ENCODE measurements at places on chromosomes 4 and X. TPM values are rescaled to one million over a fixed set of nuclear protein-coding genes. Genes with fewer than 3 reads are reported as not detected.

ATRX gene
- 18.1 TPM for total RNA-seq

GRCh38 chr4:14771094-14771493 lies 231.2 kb upstream of the CPEB2 start:
- no peak for DNase-seq

DNA sequence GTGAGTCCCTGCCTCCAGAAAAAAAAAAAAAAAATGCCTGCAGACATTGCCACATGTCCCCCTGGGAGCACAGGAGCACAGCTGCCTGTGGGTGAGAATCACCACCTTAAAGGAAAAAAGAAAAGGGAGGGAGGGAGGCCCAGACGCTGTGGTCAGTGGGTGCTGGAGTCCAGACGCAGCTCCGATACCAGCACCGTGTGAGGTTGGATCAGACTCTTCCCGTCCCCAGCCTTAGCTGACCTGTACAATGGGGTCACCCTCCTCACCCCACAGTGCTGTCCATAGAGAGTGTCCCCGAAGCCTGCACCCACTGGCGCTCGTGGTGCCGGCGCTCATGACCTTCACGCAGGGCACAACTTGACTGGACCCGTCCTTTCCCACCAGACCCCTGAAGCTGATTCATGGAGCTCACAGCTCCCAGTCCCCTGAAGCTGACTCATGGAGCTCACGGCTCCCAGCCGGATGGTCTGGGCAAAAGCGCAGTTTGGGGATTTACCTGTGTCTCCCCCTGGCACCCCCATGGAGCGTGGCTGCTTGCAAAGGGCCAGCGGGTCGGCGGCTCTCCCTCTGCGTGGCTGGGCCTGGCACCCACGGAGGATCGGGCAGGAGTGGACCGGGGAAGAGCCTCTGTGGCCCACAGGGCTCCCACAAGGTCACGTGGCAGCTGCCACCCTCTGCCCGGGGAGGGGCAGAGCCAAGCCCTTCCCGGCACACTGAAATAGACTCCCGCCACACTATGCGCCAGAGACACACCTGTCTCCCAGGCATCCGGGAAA lies 31.4 kb downstream of the ABLIM2 start:
- no peak for DNase-seq

GRCh38 chrX:25742334-25742733 lies 395.8 kb upstream of the MAGEB18 start:
- DNase-seq, result no peak

- no peak for DNase-seq
These were observed 47.0 kb downstream of the KLHL15 start for GRCh38 chrX:23980011-23980441.

DNA sequence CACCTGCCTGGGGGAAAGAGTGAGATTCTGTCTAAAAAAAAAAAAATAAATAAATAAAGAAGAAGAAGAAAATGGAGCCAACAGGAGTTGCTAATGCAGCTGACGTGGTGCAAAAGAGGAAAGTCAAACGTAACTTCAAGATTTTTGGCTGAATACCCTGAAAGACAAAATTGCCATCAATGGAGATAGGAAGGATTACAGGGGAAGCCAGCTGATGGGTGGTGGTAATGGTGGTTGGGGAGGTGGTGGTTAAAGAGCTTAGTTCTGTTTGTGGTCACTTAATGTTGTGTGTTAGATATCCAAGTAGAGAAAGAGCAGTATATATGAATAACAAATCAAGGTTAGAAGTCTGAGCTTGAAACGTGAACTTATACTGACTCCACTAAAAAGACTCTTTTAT lies 225.4 kb downstream of the ARHGAP24 start:
- DNase-seq, result no peak

- no peak for DNase-seq
These were observed 1341.7 kb downstream of the PCDH7 start for GRCh38 chr4:32061916-32062315.

DNA sequence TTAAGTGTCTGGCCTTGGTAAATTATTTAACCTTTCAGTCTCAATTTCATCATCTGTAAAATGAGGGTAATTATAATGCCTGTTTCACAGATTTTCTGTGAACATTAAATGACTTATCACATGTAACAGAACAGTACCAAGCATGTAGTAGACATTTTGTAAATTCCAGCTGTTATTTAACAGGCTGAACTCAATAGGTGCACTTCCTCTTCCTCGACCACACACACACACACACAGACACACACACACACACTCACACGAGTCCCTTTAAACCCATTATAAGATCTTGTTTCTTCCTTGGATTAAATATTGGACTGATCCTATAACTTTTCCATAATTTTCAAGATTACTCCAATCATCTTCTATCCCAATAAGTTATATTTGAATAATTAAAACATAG lies 53.4 kb upstream of the COL25A1 start:
- no peak for DNase-seq

DNA sequence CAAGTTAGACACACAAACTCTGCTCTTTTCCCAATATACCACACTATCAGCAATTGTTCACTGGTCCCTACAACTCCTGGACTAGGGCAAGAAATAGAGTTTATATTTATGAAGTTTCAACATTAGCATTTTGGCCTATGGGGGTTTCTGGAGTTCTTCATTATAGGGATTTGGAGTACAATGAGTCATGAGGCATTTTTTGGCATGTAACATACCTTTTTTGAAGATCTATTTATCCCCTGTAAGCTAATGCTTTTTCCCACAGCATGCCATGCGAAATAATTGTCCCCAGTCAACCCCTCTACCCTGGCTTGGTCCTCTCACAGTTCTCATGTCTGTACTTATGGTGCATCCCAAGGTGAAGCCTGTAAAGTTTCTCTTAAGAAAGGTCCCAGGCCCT lies 36.7 kb upstream of the EDA2R start:
- DNase-seq, result no peak

DNA sequence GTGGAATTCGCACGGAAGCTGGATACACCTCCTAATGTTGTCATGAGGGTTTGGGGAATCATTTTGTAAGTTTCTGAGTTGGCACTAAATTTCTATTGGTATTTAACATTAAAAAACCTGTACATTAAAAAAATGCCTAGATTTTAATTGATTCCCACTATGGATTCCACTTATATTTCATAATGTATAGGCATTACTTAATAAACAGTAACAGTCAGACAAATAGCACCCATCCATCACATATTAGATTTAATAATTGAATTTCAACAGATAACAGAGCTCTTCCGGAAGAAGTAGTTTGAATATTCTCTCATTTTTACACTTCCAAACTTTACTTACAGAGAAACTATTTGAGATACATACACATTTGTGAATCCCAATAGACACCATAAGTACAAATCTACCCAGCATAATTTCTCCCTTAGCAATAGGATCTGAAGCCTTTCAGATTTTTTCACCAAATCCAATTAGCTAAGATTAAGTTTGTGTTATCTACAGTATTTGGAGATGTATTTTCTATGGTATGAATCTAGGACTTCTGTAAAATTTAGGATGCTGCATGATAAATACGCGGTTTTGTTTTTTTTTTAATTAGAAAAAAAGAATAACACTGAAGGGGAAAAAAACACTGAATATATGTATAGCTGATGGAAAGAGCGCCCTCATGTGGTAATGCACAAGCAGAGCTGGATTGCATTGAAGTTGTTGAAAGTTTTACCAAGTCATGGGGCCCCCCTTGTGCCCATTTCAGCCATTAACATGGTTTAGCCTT lies 12.2 kb upstream of the ODAM start:
- DNase-seq, result peak; percentile 6

- no peak for DNase-seq
These were observed 68.4 kb downstream of the NSG1 start for GRCh38 chr4:4455210-4455865.

GRCh38 chr4:77493120-77493752 lies 112.4 kb upstream of the CXCL13 start:
- no peak for DNase-seq

GRCh38 chrX:8349816-8350544 lies 114.7 kb upstream of the VCX3B start:
- no peak for DNase-seq

DNA sequence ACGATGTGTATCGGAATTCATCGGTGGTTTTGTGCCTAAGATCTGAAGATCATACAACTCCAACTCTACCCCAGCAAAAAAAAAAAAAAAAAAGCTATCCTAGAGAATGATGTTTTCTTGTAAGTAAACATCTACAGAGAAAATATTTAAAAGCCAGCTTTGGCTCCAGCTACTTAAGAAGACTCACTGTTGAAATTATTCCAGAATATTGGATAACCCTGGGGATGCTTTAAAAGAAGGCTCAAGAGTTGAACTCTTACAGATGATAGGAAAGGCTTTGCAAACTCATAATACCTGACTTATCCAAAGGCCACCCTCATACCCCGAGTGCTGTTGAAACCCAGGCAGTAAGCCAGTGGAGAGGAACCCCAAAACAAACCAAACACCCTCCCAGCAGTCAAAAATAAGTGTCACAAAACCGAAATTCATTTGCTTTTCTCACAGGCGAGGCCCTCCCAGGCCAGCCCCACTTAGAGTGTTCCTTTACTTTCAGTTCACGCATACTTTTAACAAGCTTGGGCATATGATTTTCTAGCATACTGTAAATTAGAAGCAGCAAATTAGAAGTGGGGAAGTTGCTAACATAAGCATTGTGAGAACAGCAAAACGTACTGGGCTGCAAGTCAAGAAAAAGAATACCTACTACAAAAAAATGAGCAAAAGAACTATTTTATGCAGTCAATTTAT lies 2.7 kb upstream of the AMELX start:
- DNase-seq, result no peak

- DNase-seq, result peak; percentile 9
These were observed 29.3 kb downstream of the CLCN5 start for GRCh38 chrX:49951524-49952193.

- no peak for DNase-seq
These were observed 14.0 kb downstream of the APOOL start for GRCh38 chrX:85017721-85018120.

ZNF630 gene
- total RNA-seq, result 1.3 TPM

GRCh38 chr4:138643827-138644226 lies 371.8 kb upstream of the NOCT start:
- no peak for DNase-seq

DNA sequence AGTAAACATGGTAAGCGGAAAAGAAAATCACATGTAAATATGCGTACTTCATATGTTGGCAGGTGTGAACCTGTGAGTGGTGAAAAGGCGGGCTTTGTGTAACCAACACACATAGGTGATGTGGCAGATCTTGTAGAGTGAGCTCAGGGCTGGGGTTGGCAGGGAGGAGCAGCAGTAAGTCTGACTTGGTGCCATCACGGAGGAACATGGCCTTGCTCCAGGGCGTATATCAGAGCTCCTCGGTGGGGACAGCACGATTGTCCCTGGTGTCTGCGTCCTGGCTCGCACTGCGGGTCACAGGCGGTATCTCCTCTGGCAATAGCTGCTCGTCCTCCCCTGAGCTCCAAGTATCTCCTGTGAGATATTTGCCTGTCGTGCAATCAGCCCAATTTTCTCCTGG lies 733.6 kb downstream of the TRIML1 start:
- DNase-seq, result no peak

AMOT gene
- 0.80 TPM for total RNA-seq

- peak; percentile 67 for DNase-seq
These were observed 249.4 kb downstream of the ADAMTS3 start for GRCh38 chr4:72319601-72320021.

JADE3 gene
- 9.7 TPM for total RNA-seq

- no peak for DNase-seq
These were observed 24.2 kb downstream of the NKX1-1 start for GRCh38 chr4:1381944-1382541.

EMCN gene
- not detected for total RNA-seq

DACH2 gene
- total RNA-seq, result not detected

DNA sequence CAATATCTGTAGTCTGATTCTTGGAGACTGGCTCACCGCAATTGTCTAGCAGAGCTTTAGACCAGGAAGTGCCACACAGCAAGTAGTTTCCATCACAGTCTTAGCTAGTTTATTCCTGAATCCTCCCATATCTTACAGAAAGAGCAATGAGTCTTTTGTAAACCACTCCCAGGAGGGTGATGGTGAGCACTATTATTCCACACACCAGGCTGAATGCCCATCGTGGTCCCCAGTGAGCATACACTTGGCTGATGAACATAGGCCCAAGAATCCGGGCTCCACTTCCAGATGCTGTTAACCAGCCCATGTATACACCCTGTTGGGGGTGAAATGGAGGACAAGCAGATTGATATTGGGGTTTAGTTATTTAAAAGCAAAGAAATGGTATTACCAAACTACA lies 39.8 kb downstream of the PLK4 start:
- no peak for DNase-seq

- DNase-seq, result no peak
These were observed 42.0 kb upstream of the MAPK10 start for GRCh38 chr4:86401826-86402225.

DNA sequence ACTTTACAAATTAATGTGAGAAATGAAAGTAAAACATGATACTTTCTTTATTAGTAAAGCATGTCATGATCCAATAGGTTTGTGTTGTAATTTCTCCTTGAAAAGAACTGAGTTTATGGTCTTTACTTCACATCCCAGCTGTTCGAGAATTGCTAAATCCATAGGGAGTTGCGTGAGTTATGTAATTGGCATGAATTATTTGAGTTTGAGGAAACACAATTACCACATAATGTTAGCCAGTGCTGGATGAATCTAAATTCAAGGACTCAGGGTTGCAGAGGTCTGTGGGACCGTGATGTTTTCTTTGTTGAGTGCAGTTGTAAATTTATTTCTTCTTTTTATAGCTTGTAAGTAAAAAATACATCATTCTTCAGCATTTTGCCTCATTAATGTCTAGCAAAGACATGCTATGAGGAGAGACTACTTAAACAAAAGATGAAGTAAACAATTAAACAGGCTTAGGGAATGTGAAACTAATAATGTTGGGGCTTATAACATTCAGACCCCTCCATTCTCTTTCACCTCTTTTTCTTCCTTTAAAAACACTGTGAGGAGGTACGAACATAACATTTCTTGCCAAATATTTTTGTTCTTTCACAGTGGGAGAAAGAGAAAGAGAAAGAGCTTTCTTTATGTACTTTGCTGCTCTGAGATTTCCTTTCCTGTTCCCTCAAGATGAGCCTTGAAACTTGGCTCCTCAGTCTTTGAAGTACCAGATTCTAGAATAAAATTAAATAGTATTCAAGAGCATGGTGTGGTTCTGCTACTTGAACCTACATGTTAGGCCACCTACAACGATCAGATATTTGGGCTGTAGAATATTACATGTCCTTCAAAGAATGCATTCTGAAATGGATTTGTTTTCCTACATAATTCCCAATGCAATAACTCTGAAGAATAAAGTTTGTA lies 159.6 kb upstream of the ANK2 start:
- no peak for DNase-seq

SOWAHD gene
- 0.17 TPM for total RNA-seq

CENPC gene
- 9.4 TPM for total RNA-seq

DNA sequence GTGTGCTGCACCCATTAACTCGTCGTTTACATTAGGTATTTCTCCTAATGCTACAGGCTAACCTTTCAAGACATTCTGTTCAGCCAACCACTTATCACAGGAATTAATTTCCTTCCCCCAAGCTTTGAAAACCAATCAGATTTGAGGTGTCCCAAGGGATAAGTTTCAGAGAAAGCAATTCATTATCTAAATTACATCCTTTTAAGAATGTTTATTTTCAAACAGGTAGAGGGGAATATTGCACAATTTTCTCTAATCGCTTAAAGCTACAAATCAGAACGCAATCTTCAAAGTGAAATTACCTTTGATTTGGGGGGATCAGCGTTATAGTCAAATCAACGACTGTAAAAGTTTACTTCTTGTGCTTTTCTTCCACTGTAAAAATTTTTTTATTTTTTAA lies 1.6 kb downstream of the CLOCK start:
- no peak for DNase-seq

GRCh38 chr4:179751669-179752068 lies 2309.4 kb upstream of the AGA start:
- DNase-seq, result no peak

GAGE12E gene
- total RNA-seq, result not detected
